ENCODE measurements at places on chromosomes 5 and 9.

DNA sequence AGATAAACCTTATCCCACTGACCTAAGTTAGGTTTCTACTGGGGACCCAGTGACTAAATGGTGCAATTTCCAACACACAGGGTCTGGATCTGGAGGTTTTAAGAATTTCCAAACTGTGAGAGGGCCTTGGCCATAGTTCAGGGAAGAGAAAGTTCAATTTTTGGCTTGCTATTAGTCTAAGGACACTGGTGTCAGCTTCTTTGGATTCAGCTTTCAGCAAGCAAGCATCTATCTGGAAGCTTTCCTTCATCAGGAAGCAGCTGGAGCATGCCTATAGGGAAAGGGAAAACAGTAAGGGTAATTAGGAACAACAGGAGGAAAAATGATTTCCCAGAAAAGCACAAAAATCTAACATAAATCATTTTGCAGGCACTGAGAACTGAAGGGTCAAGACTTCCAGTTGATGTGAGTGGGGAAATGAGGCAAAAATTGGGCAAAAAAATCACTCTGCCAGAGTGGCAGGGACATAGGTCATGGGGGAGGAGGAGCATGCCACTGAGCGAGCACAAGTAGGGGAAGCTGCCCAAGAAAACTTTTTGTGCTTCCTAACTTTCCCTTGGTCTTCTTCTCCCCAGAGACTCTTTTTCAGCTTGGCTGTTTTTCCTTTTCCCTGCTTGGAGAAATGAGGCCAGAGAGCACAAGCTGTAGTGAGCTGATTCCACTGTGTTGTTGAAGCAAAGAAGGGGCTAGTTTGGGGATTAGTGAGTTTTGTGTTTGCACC lies 299.6 kb downstream of the FGF10 start:
- DNase-seq, result no peak

- DNase-seq, result no peak
These were observed 183.5 kb downstream of the TRIM32 start for GRCh38 chr9:116870566-116870965.

GRCh38 chr5:105475401-105475800 lies 1912.8 kb upstream of the NUDT12 start:
- no peak for DNase-seq

GRCh38 chr9:134386951-134387831 lies 60.9 kb downstream of the RXRA start:
- DNase-seq, result peak; percentile 47

DNA sequence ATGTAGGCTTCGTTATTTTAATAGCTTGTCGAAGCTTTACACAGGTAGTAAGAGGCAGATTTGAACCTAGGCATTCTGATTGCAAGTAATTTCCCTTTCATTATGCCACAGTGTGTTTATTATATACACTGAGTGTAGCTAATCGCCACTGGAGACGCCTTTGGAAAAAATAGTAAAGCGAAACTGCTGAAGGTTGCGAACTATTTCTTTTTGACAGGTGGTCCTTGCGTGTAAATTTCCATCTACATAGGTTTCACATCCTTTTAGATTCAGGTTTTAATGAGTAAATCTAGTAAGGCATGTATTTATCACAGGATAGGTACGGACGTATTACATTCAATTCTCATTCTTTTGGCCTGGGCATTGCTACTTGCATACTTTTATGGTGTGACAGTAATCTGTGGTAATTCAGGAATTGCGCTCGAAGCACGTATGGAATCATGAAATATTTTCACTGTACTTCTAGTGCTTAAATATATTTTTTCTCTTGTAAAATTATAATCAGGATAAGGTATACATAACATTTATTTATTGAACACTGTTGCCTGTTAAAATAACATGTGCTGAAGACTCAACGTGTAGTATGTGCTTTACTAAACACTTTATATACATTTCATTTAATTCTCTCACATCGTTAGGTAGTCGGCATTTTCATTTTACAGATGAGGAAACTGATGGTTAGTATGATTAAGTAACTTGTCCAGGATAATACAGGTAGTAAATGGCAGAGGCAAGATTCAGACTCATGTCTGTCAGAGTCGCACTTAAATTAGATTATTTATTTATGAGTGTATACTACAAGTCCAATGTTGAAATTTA lies 1.8 kb downstream of the MARCHF6 start:
- DNase-seq, result no peak

DNA sequence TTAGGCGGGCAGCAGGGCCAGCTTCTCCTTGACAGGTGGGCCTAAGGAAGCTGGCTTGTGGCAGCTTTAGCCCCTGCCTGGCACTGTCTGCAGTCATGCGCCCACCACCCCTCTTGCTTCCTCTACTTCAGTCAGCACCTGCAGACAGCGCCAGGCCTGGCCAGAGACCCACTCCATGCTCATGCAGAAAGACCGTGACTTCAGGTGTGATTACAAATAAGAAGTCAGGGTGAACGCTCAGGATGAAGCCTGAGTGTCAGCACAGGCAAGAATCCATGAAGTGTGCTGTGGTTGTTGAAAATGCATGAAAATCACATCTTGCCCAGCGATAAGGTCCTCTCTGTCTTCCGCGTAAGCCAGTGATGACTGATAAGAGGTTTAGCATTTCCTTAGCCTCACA lies 3.4 kb downstream of the CSF2 start:
- no peak for DNase-seq

DNA sequence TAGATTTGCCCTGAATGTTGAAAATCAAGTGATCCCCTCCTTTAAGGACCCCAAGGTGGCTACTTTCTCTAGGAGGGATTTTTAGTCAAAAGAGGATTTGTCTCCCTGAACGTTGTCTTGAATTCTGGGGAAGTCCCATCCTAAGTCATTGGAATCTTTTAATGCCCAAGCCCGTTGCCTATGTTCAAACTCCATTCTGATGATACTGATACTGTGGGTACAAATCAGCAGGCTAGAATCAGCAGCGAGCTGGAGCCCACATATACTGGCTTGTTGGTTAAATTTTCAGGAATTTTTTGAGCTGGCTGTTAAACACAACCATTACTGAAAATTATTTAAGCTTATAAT lies 22.4 kb upstream of the TNFSF15 start:
- no peak for DNase-seq

GRCh38 chr9:76707510-76707909 lies 56.7 kb upstream of the PCA3 start:
- DNase-seq, result no peak

GRCh38 chr5:7925961-7926695 lies 57.2 kb downstream of the MTRR start:
- no peak for DNase-seq

DNA sequence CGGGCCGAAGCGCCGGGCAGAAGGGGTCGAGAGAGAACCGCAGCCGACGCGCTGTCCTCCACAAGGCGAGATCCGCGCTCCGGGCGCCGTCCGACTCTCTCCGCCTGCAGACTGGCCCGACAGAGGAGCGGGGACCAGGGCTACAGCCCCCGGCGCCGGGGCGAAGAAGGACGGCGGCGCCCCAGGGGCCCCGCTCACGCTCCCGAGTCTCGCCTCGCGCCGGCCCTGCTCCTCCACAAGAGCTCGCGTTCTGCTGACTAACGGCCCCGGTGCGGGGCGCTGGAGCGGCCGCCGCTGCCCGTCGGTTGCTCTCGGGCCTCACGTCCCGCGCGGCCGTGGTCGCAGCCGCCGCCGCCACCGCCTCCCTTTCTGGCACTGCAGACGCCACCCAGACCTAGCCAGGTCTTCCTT lies 338 bp downstream of the ABHD17B start:
- DNase-seq, result no peak

All from globus pallidus (tissue), 1 donor.